ENCODE measurements at places on chromosomes 16 and 17.

- no peak for DNase-seq
Observed at GRCh38 chr16:8696880-8697279, 22.5 kb downstream of the ABAT start.

GRCh38 chr17:72136692-72137091 is 15.9 kb downstream of the SOX9 start:
- no peak for DNase-seq

DNA sequence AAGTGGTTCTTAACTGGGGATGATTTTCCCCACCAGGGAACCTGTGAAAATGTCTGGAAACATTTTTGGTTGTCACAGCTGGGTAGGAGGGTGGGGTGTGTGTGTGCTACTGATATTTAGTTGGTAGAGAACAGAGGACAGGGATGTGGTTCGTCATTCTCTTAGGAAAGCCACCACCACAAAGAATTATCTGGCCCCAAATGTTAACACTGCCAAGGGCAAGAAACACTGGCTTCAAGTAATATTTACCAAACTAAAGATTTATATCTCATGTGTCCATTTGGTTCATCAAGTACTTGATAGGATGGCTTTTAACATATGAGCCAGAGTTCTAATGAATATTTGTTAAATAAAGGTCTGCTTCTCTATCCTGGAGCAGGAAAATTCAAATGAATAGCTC is 19.5 kb downstream of the MPHOSPH6 start:
- DNase-seq = no peak

- no peak for DNase-seq
Observed at GRCh38 chr16:14491861-14492529, 138.1 kb downstream of the PARN start.

DNA sequence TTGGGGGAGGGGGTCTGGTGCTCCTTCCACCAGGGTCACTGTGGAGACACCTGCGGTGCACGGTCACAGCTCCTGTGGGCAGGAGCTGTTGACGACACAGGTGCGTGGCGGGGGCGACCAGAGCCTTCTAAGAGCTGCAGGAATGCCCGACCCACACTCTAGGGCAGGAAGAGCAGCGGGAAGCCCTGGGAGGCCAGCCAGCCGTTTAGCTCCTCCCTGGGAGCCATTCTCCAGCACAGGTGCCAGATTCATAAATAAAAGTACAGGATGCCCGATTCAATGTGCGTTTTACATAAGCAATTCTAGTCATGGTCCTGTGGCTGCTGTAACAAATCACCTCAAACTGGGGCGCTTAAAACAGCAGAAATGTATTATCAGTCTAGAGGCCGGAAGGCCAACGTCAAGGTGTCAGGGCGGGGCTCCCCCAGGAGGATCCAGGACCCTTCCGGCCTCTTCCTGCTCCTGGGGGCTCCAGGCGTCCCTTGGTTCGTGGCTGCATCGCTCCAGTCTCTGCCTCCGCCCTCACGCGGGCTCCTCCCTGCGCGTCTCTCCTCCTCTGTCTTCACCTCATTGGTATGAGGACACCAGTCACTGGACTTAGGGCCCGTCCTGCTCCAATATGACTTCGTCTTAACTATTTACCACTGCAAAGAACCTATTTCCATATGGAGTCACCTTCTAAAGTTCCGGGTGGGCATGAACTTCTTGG is 155.4 kb downstream of the FOXL1 start:
- no peak for DNase-seq

DNA sequence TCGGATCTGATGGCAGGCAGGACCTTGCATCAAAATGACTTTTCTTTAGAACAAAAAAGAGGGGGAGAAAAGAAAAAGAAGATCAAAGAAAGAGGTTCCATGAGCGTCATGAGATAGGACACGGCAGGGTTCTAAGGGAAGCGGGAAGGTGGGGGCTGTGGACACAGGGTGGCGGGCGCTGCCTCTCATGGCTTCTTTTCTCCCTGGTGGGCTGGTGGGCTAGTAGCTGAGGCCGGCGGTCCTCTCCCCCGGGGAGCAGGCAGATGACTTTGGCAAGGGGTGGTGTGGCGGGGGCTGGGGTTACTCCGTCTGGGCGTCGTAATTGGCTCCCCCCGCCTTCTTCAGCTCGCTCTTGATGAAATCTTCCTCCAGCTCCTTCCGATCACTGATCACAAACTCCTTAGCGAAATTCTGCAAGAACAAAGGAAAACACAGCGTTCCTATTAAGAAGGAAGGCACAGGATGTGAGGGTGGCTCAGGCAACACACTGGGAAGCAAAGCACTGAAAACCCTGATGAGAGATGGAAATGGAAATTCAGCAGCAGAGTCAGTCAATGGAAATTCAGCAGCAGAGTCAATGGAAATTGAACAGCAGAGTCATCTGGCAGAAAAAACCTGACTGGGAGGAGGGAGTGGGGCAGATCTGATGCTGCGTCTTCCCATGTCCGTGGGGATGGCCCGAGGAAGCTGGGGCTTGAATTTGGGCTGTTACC is 51.2 kb downstream of the COTL1 start:
- DNase-seq = no peak

DNA sequence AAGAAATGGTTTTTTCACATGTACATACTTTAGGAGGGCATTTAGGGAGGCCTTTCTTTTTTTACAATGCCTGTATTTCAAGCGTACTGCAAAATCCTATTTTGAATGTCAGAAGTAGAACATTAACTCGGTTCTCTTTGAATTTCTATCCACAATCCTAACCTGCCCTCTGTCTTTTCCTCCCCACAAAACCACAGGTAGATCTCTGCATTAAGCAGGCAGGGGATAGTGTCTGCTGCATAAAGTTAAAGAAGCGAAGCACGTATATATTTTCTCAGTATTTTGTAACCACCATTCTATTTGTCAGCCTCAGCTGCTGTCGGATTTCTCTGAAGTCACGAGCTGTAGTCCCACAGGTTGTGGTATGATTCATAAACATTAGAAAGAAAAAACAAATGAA is 137.5 kb downstream of the SHISA6 start:
- no peak for DNase-seq

All from activated CD8-positive, alpha-beta memory T cell treated with anti-CD3 and anti-CD28 coated beads for 1 hour (primary cell).